HCT116 (cell line): ENCODE measurements at places on chromosomes 5 and 9.

DNA sequence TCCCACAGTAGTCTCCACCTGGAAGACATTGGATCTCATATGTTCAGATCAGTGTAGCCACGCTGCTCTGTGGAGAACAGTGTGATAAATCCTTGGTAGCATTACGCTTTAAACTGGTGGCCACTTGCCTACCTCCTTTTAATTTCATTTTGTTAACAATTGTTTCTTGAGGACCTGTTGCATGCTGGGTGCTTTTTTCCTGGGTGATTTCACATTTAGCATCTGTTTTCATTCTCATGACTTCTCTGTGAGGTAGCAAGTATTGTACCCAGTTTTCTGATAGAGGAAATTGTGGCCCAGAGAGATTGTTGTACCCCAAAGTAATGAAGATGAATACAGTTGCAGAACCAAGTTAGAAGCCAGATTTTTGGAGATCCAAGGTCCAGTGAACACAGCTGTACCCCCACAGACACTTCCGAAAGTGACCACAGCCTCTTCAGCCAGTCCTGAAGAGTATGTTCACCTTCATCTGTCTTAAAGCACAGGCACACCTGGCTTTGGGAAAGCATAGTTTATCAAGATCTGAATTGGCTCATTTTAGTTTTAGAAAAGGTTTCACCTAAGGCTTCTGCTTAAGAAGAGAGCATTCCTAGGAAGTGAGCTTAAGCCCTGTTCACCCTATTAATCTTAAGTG, 75.2 kb downstream of the F2RL2 start:
- DNase-seq = no peak

GRCh38 chr9:84397822-84398221, 57.3 kb upstream of the SLC28A3 start:
- no peak for DNase-seq

DNA sequence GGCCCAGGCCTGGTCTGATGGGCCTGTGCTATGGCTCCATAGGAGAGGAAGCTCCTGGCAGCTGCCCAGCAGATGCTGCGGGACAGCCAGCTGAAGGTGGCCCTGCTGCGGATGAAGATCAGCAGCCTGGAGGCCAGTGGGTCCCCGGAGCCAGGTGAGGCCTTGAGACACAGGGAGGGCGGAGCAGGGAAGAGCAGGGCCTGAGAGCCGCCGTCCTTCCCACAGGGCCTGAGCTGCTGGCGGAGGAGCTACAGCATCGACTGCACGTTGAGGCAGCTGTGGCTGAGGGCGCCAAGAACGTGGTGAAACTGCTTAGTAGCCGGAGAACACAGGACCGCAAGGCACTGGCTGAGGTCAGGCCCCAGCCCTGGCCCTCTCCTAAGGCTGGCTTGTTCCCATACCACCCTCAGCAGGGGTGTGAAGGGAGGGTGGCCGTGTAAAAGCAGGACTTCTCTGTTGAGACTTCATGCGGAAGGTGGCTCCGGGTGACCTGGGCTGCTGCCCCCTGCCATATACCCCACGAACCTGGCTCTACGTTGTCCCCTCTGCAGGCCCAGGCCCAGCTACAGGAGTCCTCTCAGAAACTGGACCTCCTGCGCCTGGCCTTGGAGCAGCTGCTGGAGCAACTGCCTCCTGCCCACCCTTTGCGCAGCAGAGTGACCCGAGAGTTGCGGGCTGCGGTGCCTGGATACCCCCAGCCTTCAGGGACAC, 4.5 kb downstream of the PKN3 start:
- DNase-seq = no peak

DNA sequence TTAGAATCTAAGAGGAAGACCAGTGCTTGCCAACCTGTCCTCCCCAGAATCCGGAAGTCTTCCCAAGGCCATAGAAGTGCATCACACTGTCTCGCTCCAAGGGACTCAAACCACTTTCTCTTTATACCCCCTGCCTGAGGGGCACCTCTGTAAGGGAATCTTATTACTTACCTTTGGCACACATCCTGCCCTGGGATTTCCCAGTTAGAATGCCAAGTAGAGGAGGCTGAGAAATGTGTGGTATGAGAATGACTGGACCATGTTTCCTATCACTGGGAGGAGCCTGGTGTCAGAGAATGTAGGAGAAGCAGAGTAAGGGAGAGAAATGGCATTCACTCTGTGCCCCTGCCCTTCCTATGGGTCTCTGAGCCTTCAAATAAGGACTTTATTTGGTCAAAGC, 85.8 kb downstream of the AOPEP start:
- DNase-seq = no peak

DNA sequence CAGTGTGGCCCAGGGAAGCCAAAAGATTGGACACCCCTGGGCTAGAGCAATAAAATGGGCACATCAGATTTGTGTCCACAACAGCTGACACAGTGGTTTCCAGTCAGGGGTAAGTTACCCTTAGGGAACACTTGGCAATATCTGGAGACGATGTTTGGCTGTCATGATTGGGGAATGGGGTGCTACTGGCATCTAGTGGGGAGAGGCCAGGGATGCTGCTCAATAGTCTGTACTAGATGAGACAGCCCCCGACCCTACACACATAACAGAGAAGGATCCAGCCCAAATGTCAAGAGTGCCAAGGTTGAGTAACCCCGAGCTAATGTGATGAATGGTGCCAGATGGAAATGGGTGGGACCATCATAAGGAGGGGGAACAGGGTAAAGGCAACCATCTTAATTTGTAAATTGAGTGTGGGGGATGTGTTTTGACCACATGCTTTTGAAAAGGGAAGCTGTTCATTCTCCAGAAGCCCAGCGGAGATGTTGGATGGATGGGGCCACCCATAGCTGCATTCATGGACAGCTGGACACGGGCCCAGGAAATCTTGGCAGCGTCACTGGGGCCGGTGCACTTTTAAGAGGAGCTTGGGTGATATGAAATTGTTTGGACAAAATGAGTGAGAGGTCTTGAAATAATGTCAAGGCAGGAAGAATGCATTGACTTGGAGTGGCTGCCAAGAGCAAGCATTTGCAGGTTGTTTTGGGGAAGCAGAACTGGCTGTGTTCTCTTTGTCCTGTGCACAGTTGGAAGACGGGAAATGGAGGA, 33.4 kb downstream of the SYK start:
- no peak for DNase-seq

- DNase-seq = no peak
Measured at GRCh38 chr5:73816656-73817420, 190.8 kb downstream of the ARHGEF28 start.

DNA sequence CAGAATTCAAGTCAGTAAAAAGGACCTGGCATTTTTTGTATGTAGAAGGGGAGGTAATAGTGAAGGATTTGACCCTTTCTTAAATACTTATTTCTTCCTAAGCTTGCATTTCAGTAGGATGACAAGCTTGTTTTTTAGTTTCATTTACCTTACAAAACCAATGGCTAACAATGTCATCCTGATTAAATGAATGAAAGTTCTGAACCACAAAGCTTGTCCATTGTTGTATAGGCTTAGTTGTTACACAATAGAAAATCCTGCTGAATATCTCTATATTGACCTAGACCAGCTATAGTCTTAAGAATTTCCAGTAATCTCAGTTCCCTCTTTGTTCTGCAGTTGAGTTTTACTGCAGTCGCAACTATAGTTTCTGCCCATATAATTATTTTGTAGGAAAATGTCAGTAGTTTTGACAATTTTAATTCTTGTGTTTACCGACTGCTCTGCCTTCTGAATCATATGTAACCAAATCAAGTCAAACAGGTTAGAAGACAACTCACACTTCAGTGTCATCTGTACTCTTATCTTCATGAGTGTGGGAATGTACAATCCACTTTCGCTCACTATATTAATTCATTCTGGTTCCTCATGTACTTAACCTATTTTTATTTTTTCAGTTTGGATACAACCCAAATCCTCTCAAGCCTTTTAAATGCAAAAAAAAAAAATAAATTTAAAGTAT, 195.7 kb downstream of the CD180 start:
- no peak for DNase-seq

- no peak for DNase-seq
Measured at GRCh38 chr9:37392272-37392671, 30.2 kb upstream of the GRHPR start.

DNA sequence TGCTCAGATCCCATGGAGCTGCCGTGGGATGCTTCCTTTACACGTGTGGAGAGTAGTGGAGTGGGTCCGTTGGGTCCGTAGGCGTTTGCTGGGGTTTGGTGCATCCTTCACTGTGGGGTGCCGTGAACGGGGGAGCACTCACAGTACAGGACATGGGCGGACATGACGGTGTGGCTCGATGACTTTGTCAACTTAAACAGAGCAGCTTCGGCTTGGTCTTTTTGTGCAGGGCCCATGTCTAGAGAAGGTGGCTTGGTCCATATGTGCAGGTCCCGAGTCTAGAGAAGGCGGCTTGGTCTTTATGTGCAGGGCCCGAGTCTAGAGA, 26.4 kb upstream of the EXOC3 start:
- DNase-seq = no peak

DNA sequence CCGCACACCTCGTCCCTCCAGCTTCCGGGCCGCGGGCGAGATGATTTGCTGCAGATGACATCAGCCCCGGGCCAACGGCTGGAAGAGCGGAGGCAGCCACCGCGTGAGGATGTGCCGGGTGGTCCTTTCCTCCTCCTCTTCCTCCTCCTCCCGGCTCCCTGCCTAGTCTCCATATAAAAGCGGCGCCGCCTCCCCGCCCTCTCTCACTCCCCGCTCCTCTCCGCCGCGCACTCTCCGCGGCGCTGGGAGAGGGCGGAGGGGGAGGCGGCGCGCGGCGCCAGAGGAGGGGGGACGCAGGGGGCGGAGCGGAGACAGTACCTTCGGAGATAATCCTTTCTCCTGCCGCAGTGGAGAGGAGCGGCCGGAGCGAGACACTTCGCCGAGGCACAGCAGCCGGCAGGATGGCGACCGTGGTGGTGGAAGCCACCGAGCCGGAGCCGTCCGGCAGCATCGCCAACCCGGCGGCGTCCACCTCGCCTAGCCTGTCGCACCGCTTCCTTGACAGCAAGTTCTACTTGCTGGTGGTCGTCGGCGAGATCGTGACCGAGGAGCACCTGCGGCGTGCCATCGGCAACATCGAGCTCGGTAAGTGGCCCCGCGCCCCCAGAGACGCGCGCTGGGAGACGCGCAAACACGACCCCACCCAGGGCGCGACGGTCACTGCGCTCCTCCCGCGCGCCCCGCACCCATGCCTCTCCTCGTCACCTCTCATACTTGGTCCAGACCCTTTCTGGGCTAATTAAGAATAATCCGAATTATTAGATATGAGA, at the start of gene MAP1B:
Gene MAP1B, plus strand, starts transcription at position 345 of the 770 bp plus-strand sequence. Its CDS starts 57 bp downstream, at position 402.
- no peak for DNase-seq

DNA sequence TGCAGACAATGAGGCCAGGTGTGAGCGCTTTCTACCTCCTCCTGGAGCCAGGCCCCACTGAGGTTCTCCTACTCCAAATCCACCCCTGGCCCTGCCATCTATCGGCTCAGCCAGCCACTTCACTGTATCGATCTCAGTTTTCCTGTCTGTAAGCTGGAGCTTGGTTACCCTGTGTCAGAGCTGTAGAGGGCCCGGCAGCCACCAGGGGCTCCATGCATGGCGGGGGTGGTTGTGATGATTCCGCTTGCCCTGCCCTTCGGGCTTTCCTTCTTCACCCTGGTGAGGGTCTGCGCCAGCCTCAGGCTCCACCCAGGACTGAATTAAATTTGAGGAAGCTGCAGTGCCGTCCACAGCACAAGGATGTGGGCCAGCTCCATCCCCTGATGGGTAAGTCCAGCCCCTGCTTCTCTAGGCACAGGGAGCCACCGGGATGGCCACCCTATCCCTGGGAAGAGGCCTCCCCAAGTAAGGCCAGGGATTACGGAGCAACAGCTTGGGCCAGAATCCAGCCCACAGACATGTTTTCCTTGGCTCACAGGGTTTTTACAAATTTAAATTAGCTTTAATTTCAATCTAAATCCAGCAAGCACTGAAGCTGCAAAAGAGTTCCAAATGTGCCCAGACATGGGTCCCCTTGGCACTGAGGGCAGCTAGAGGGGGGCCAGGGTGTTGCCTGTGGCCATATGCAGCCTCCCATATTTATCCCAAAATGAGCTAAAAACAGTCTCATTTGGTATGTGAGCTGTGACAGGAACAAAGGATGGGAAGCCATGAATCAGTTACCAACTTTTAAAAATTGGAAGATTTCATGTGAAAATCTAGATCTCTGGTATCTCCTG, 89.1 kb upstream of the FBXW11 start:
- DNase-seq = no peak

DNA sequence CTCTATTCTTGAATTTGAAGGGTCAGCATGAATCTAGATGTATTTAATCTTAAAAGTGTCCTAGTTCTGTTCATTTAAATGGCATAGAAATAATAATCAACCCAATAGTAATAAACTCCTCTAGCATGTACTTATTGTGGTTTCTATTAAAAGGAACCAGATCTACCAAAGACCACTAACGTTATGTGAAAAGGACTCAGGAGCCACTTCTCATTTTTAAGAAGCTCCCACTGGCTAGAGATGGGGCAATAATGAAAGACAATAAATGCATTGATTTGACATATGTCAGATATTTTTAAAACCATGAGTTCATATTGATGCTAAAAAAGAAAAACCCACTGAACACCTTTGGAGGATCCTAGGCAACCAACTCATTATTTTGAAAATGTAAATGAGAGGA, 191.9 kb downstream of the ATP10B start:
- no peak for DNase-seq

GRCh38 chr5:1933364-1934055, 50.8 kb upstream of the IRX4 start:
- peak; percentile 79 for DNase-seq

GRCh38 chr5:116478491-116478890, 96.1 kb downstream of the SEMA6A start:
- DNase-seq = no peak

DNA sequence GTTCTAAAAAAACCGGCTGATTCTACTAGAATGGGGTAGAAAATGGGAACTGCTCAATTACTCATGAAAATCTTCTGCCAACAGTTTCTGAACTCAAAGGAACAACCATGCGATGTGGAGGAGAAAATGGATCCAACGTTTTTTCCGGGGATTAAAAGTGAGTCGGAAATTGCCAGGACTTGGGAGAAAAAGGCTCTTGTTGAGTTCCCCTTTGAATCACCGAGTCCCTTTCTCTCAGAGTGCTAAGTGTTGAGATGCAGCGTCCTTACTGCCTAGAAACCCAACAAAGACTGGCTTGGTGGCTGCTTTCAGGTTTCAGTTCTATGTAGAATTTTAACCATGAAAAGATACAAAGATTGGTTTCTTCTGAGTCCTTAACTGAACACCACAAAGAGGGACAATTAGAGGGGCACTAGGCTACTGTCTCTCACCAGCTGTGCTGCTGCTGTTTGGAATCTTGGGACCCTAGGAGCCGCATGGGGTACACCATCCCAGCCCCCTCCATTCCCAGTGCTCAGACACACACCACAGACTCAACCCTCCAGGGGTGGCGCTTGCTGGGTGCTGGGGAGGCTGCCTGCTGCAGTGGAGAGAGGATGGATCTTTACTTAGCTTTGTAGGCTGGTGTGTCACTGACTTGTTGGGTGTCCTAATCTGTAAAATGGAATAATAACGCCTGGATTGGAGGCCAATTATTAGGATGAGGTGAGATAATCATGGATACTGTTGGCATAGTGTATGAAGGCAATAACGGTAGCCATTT, 21.5 kb upstream of the NEUROG1 start:
- no peak for DNase-seq

- DNase-seq = no peak
Measured at GRCh38 chr9:100298378-100298777, 54.4 kb downstream of the TEX10 start.

- DNase-seq = no peak
Measured at GRCh38 chr9:126650404-126651341, 36.9 kb downstream of the LMX1B start.
